ENCODE measurements at places on chromosomes 12 and 14. TPM values are rescaled to one million over a fixed set of nuclear protein-coding genes. Genes with fewer than 3 reads are reported as not detected.

Gene OTOGL
- 0.31 TPM for total RNA-seq

Gene NOS1
- 0.48 TPM for total RNA-seq

Gene CCER1
- not detected for total RNA-seq

Gene FGD6
- total RNA-seq = 11.1 TPM

Gene CYP46A1
- total RNA-seq = 0.04 TPM

Gene TBX5
- total RNA-seq = not detected

Gene SMCO2
- total RNA-seq = not detected

Gene ART4
- not detected for total RNA-seq

Gene ACOT6
- total RNA-seq = not detected

Gene STXBP6
- total RNA-seq = 1.2 TPM

Gene CATSPERB
- 0.41 TPM for total RNA-seq

Gene KRT85
- not detected for total RNA-seq

Gene PRICKLE1
- 24.7 TPM for total RNA-seq

Gene RAPGEF3
- total RNA-seq = 11.8 TPM

Gene TAS2R30
- total RNA-seq = 1.8 TPM

Gene CCDC177
- total RNA-seq = 0.17 TPM

Gene IFNG-AS1
- not detected for total RNA-seq

Gene LRRC43
- 0.22 TPM for total RNA-seq

Gene ADAMTS20
- total RNA-seq = 0.90 TPM

Gene DDIT3
- 8.3 TPM for total RNA-seq

Gene DCTN2
- total RNA-seq = 98.2 TPM

Gene DCN
- total RNA-seq = 0.22 TPM

Gene DHRS4
- total RNA-seq = 13.9 TPM

Gene KLRG1
- total RNA-seq = 3.2 TPM

Gene CDCA4
- total RNA-seq = 111 TPM

Gene CFAP54
- not detected for total RNA-seq

Gene GSG1
- 0.07 TPM for total RNA-seq

Gene FOXG1
- 0.14 TPM for total RNA-seq

Gene MGAT4C
- 12.1 TPM for total RNA-seq

Gene TPH2
- total RNA-seq = 0.11 TPM

Gene TIMELESS
- 15.7 TPM for total RNA-seq

Gene MTA1
- total RNA-seq = 160 TPM

Gene GALNT6
- 37.0 TPM for total RNA-seq

Gene PKP2
- total RNA-seq = 18.2 TPM

Gene NTS
- 219 TPM for total RNA-seq

Gene CLEC1A
- total RNA-seq = not detected

Gene YEATS4
- 57.9 TPM for total RNA-seq

Gene CIROP
- total RNA-seq = 0.42 TPM

Gene TTLL5
- total RNA-seq = 26.6 TPM

Gene DPPA3
- total RNA-seq = 3.0 TPM

Gene KLHDC1
- total RNA-seq = 0.07 TPM

Gene BMP4
- 20.4 TPM for total RNA-seq

Gene ZNF891
- total RNA-seq = 0.55 TPM

Gene LGALS3
- 0.18 TPM for total RNA-seq

Gene GNPNAT1
- 39.6 TPM for total RNA-seq

Gene REC8
- total RNA-seq = 5.9 TPM

Gene SOAT2
- total RNA-seq = not detected

Gene MTRFR
- total RNA-seq = 20.8 TPM

Gene CCDC38
- not detected for total RNA-seq

Gene CCDC197
- total RNA-seq = not detected

Gene TMEM119
- 0.85 TPM for total RNA-seq

Gene RIN3
- total RNA-seq = 0.76 TPM

Gene CELA1
- total RNA-seq = not detected

Gene SYNDIG1L
- 0.76 TPM for total RNA-seq

Gene CRY1
- 44.9 TPM for total RNA-seq

Gene TSPAN11
- 0.67 TPM for total RNA-seq

Gene LTBR
- 2.5 TPM for total RNA-seq

Gene KRT4
- not detected for total RNA-seq

Gene KRT81
- total RNA-seq = not detected
